ENCODE measurements at places on chromosomes 1 and 21.

DNA sequence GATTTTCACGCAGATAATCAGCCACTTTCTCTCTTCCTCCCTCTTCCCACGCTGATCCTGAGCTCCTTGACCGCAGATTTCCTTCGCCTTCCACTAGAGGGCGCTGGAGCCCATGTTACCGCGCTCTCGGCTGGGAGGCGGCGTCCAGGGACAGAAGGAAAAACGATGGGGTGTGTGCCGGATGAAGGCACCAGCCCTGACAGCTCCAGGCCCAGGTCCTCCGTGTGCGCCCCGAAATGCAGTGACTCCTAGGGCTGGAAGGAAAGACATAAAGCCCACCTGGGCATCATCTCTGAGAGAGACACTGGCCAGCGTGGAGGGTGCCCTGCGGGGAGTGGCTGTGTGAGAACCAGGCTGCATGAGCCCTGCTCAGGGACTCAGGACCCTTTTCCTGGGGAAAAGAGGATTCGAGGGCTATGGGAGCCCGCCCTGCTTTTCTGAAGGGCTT, 44.9 kb upstream of the CYP2J2 start:
- DNase-seq, result peak; percentile 9

DNA sequence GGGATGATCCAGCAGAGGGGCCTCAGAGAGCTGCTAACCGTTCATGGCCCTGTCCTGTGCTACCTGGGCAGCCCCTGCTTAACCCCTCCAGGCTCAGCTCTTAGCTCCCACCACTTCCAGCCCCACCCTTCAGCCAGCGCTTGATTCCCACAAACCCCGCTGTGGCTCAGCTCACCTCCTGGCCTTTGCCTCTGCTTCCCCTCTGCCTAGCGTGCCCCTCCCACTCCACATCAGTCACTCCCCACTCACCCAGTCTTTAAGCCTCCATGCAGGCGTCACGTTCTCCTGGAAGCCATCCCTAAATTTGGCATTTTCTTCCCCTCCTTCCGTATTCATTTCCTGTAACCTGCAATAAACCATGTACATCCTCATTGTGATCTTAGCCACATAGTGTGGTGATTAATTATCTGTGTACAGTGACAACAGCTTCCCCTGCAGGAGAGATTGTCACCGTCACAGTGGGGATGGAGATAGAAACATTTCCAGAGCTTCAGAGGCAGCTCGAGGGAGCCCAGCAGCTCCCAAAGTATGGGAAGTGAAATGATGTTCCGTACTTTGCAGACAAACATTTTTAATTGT, 65.5 kb downstream of the EPHB2 start:
- DNase-seq, result no peak

GRCh38 chr21:31182231-31183140, 144.2 kb upstream of the KRTAP19-8 start:
- peak; percentile 29 for DNase-seq

DNA sequence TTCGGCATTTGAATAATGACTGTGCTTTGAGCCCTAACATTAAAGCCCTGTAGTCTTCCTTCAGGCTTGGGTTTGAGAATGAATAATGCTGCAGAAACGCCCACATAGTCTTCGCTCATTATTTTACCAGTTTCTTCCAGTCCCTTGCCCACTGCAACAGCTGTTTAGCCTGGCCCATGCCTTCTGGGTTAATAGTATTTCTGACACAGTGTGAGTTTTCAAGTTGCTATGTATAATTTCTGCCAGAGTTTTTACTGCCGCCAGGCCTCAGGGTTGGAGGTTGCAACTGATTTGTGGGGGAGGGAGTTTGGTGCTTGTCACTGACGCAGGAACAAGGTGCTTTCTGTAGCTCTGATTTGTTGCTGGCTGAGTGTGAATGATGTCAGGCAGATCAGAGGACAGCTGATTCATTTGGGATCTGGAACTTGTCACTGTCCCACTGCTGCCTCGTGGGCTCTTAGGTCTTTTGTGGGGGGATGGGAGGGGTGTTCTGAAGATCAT, 109.8 kb downstream of the MAST2 start:
- DNase-seq, result no peak

- no peak for DNase-seq
Measured at GRCh38 chr1:242579528-242580235, 55.2 kb upstream of the PLD5 start.

DNA sequence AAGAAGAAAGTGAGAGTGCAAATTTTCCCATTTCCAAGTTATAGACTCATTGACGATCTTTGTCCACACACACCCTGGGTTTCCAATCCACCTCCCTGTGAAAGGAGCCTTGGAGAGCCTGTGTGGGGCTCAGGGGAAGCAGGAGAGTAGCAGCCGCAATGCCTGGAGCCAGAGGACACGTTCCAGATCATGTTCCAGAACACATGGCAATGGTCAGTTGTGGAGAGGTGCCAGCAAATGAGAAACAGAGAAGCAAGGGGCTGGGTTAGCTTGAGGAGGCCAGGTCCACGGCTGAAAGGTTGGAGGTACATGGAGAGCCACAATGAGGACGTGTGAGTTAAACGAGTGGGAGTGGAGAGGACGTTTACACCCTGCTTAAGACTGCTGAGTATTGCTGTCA, 33.0 kb upstream of the SIPA1L2 start:
- DNase-seq, result no peak

DNA sequence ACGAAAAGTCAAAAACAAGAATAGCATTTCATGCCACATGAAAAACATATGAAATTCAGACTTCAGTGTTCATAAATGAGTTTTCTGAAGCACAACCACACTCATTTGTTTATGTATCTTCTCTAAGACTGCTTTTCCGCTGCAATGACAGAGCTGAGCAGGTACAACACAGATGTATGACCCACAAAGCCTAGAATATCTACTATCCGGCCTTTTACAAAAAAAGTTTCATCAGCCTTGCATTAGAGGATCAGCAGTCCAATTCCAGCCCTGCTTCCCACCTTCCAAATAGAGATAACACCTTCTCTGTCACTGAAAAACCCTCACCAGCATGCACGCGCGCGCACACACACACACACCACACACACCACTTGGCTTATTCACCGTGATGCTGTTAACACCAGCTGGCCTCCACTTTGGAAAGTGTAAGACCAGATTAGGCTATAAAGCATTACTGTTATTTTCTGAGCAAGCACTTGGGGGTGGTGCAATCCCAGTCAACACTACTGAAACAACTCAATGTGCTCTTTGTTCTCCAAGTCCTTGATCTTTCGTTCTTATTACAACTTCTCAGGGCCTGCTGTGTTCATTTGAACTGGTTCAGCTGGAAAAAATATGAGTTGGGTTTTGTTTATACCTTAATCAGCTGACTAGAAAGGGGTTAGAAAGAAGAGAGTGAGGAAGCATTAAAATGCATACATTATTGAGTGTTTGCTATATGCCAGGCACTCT, 90.0 kb downstream of the GLUL start:
- DNase-seq, result no peak

DNA sequence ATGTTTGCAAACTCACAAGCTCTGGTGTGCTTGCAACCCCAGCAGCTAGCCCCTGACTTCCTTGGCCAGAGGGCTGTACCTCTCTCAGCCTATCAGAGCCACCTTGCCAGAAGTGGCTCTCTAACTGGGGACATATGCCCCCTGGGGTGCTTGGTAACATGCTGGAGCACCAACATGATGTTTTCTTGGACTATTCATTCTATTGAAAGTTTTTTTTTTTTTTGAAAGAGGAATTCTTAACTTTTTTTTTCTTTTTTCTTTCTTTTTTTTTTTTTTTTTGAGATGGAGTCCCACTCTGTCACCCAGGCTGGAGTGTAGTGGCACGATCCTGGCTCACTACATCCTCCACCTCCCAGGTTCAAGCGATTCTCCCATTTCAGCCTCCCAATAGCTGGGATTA, 14.7 kb upstream of the CAPN8 start:
- no peak for DNase-seq

GRCh38 chr1:24898152-24898908, 31.7 kb downstream of the RUNX3 start:
- no peak for DNase-seq

DNA sequence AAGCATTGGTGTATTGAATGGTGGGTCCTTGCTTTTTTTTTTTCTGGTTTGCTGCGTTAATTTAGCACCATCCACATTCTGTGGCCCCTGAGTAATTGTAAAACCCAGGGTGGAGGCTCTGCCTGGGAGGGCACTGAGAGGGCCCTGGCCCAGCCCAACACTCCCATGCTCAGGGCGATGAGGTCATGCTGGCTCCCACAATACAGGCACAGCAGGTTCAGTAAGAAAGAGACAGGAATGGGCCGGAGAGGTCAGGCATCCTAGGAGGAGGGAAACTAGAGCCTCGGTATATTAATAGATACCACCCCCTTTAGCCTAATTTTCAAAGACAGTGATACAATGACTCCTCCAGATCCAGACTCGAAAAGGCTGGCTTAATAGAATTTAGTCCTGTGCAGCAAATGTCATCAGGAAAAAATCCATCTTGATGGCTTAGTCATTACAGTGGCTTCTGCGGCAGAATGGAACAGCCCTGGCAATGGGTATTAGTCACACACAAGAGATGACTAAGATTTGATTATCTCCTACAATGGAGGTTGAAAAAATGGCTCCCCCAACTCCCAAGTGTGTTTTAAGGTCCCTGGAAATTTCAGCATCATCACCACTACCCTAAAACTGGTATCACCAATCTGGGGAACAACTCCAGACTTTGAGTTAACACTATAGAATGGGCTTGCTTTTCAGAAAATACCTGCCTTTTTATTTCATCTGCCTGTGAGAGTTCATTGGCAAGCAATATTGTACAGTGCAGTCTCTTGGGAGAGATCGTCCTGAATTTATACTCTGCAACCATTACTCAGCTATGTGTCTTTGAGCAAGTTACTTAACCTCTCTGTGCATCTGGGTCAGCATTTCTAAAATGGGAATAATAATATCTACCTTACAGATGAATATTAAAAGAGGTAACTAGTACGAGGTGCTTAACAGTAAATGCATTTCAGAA, 43.9 kb upstream of the LYST start:
- DNase-seq, result no peak

DNA sequence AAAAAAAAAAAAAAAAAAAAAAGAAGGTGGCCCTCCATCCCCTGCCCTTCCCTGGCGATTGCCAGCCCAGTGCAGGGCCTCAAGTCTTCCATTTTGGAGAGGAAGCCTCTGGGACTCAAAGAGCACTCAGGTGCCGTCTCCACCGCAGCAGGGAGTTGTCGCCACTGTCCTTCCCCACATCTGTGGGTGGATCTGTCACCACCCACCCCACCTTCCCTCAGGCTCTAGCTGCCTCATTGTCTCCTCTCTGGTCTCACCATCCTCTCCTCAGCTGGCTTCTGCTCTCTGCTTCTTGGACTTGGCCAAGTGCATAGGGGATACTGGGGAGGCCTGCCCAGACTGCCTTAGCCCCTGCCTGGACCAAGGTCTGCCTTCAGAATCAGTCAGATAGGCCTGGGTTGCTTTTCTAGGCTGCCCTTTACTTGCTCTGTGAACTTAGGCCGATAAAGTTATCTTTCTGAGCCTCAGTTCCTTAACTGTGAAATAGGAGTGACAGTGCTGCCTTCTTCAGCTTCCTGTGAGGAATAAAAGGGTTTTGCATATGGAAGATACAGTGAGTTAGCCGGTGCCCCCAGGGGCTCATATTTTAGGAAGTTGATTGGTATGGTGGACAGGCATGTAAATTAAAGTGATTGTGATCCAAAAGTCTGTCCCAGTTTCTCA, 15.8 kb downstream of the RCC1 start:
- no peak for DNase-seq

- no peak for DNase-seq
Measured at GRCh38 chr1:165903672-165904071, 76.3 kb downstream of the UCK2 start.

GRCh38 chr1:195472291-195472690, 1135.9 kb downstream of the KCNT2 start:
- DNase-seq, result no peak

DNA sequence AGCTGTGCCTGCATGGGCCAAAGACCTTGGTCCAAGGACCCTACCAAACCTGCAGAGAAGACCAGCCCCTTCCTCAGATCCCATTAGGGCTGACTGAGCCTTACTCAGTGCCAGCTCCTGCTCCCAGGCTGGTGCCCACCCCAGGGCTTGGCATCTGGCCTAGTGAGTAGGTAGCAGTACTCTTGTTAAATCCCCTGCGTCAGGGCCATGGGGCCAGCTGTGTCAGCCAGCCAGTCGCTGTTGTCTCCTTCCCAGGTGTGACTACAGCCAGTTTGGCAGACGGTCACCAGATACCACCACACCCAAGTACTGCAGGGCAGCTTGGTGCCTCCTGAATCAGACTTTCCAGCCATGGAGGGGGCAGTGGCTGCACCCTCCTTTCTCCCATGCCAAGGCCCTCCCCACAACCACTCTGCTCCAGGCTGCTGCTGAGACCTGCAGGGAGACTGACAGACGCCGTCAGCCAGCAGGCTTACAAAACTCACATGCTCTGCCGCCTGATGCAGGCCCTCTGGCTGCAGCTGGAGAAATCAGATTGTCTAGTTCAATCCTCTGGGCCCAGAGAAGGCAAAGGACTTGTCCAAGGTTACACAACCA, 3.0 kb downstream of the TENT5B start:
- no peak for DNase-seq

DNA sequence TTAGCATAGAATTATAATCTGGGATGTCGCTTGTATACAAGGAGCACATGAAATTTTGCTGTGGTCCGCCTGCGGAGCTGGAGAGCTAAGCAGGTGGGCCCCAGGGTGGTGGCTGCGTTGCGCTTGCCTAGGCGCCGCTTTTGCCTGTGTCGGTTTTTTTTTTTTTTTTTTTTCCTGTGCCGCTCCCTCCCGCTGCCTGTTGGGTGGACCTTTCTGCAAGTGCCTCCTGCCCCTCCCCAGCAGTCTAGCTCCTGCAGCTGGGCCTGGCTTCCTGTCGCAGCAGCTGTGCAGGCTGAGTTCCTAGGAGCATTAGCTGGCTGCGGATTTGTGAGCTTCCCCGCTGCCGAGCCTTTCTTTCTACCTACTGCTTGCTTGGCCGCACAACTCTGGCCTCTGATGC, 20.6 kb downstream of the PYHIN1 start:
- DNase-seq, result no peak

DNA sequence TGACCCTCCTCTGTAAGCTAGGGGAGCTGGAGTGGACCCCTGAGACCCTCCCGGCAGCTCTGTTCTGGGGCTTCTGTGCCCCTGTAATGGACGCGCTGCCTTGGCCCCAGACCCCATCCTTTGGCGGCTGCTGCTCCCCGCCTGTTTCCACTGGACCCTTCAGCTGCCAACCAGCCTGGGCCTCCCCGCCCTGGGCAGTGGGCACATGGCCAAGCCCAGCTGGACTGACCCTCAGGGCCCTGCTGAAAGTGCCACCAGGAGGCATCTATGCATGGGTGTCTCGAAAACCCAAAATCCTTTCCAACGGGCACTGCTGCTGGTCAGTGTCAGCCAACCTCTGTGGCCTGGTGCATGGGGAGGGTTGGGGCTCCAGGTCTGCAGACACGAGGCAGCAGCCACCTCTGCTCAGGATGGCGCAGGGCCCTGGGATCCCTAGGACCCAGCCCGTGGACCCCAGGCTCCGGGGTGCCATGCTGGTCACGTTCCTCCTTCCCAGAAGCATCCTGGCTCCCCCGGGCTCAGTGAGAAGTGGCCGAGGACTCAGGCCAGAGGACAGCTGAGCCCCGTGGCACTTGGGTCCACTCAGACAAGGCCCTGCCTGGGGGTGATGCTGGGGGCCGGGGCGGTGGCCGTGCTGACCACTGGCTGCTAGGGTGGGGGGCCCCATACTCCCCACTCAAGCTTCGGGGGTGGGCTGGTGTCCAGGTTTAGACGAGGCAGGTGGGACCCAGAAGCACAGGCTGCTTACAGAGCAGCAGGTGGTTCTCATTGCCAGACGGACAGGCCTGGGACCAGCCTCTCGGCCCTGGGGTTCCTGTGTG, 46.9 kb downstream of the SLX9 start:
- DNase-seq, result no peak
